ENCODE measurements at places on chromosomes 2 and 18.

DNA sequence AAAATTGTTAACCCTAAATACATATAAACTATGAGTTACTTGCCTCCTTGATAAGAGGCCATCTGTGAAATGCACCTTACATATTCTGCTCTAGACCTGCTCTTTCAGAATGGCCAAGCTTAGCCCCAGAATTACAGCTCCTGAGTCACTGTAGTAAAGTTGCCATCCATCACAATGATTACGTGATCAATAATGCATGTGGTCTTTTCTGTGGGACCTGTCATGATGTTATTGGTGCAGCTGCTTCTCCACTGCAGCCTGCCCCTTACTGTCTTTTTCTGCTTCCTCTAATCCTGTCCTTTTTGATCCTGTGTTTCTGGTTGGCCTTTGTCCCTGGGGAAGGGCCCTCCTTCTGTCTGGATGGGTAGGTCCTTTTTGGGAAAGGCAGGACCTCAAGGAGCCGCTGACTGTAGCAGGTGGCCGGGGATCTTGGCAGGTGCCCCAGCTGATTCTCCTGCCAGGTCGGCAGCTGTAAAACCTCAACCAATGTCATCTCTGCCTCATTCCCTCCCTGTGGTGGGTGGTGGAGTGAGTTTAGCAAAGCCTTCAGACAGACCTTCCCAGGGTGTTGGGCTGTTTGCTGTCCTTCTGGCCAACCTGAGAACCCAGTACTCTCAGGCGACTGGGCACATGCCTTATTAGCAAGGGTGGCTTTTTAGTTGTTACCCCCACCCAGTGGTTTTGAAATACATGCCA, 126.2 kb upstream of the EML6 start:
- DNase-seq: no peak

DNA sequence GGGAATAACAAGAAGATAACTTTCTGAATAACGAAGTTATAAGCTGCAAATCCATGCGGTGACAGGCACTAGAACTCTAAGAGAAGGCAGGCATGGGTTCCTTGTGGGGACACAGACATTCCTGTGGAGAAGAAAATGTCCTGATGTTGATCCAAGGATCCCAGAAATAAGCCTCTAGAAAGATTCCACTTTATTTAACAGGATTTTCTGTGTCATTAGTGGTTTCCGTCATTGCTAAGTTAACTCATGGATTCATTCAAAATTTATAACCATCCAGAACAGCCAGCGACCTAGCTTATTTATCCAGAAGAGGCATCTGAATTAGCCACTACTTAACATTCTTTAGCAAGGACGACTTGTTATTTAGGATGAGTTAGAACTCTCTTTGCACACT, 10.0 kb upstream of the CD302 start:
- no peak for DNase-seq

- no peak for DNase-seq
Observed at GRCh38 chr2:200595913-200596312, 10.1 kb downstream of the AOX1 start.

- no peak for DNase-seq
Observed at GRCh38 chr2:164952057-164952702, 3.1 kb downstream of the SLC38A11 start.

DNA sequence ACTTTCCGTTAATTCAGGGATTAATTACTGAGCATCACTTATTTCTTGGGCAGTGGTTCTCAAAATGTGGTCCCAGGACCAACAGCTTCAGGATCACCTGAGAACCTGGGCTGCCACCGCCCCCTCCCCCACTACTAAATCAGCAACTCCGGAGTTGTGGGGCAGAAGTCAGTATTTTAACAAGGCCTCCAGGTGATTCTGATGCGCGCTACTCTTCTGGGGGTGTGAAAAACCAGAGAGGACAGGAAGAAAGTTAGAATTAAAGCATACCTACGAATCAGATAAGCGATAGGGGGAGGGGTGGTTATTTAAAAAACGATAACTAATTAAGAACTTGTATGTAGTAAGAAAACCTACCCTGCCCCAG, 319 bp downstream of the ZSCAN30 start:
- DNase-seq: no peak

GRCh38 chr2:39247512-39248043, 3.8 kb upstream of the CDKL4 start:
- DNase-seq: no peak

DNA sequence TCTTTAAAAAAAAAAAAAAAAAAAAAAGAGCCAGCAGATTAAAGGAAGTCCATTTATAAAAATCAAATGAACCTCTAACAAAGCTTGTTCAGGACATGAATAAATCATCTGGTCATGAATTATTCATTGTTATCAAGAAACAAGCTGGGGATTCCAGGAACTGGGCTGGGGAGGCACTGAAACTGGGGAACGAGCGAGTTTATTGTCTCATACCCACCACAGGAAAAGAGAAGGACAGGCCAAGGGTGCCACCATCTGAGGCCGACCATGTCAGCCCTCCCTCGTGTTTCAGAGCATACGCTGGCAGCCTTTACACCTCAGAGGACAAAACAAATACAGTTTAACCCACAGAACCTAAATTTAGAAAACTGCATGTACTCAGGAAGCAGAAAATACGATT, 164.2 kb downstream of the VWC2L start:
- no peak for DNase-seq

- DNase-seq: no peak
Observed at GRCh38 chr18:33034945-33035344, 262.1 kb upstream of the KLHL14 start.

DNA sequence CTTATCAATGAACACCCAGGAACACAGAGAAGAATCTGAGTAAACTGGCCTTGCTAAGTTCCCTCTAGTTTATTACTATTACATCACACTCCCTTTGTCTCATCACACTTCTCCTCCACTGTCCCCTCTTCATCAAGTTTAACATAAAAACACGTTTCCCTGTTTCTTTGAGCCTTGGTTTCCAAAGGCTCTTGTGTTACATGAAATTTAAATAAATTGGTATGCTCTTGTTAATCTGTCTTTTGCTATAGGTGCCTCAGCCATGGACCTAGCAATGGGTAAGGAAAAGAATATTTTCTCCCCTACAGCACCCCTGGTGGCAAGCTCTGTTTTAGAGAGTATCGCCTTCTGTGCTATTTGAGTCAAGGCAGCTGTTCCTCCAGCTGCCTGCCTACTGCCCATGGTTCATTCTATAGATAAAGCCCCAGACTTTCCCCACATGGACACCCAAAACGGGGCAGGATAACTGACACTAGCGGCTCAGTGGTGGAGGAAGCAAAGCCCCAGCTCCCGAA, 31.8 kb downstream of the TGIF1 start:
- DNase-seq: no peak

DNA sequence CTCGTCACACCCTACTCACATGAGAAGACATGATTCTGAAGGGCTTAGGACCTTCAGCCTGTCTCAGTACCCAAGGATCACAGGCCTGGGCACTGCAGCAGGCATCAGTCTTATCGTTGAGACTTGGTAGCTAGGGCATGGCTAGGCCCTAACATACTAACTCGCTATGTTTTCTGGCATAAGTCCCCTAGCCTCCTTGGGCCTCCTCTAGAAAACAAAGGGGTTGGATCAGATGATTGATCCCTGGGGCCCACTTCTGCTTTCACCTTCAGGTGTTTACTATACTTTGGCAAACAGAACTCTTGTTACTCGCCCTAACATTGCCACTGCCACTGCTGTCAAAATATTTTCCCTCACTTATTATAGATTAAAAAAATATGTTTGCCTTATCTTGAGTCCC, 44.2 kb downstream of the VSNL1 start:
- DNase-seq: no peak

- no peak for DNase-seq
Observed at GRCh38 chr2:58107803-58108710, 61.5 kb downstream of the VRK2 start.

GRCh38 chr2:228048838-228049490, 132.5 kb downstream of the SPHKAP start:
- DNase-seq: no peak

GRCh38 chr2:217270485-217271121, 410.7 kb upstream of the TNP1 start:
- DNase-seq: no peak

DNA sequence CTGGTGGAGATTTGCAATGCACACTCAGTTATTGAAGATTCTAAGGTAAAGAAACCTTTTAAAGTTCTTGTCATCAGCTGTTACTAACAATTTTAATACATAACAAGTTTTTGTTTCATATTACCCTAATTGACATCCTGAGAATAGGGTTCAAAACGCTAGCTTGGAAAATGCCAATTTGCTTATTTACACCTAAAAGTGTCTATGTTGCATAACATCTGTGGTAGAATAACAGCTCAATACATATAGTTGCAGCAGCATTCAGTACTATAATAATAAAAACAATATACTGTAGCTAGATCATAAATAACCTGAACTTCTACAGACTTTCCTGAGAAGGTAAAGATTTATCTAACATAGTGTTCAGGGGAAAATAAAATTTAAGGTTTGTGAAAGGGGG, 219.0 kb downstream of the OSR1 start:
- no peak for DNase-seq

GRCh38 chr18:38369772-38370690, 804.4 kb upstream of the CELF4 start:
- DNase-seq: no peak

- no peak for DNase-seq
Observed at GRCh38 chr2:238141541-238142318, 3.3 kb downstream of the KLHL30 start.

DNA sequence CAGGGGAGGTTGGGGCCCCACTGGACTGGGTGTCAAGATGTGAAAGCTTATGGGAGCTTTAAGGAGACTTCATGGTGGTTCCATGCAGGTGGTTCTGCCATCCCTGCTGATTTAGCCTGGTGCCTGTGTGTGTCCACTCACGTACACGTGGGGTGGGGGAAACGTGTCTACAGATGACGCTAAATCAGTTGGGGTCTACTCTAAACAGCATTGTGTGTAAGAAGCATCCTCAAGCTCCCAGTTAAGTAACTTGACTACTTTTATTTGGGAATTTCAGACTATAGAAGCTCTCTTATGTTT, 47.1 kb downstream of the BCL2L11 start:
- no peak for DNase-seq

- DNase-seq: no peak
Observed at GRCh38 chr18:79302120-79302519, 93.6 kb upstream of the NFATC1 start.

DNA sequence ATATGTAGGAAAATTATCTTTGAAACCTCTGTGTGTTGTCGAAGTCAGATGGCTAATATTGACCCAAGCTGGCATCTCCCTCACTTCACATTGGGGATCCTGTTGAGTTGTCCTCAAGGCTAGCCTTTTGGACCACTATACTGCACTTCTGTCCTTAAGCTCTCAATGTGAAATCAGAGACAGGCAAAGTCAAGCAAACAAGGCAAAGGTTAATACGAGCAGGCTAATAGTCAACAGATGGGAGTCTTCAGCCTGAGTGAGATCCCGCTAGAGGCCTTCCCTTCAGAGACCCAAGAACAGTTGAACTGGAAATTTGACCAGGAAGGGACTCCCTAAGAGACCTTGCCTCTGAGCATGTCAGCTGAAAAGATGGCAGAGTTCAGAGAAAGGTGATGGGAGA, 475.4 kb downstream of the PARD3B start:
- no peak for DNase-seq

DNA sequence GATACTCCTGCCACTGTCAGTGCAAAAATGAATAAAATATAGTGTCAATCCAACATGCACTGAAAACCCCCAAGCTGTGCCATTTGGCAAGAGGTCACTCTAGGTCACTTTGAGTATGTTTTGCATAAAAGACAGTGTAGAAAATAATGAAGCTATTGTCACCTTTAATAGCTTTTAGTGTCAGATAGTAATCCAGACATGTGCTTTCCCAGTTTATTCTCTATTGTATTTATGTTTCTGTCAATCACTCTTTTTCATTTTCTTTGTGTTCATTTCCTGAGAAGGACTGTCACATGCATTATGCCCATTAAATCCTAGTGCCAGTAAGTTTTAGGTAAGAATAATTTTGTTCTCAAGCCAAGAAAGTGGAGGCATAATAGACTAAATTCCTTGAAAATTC, 1073.9 kb upstream of the CDH2 start:
- no peak for DNase-seq

DNA sequence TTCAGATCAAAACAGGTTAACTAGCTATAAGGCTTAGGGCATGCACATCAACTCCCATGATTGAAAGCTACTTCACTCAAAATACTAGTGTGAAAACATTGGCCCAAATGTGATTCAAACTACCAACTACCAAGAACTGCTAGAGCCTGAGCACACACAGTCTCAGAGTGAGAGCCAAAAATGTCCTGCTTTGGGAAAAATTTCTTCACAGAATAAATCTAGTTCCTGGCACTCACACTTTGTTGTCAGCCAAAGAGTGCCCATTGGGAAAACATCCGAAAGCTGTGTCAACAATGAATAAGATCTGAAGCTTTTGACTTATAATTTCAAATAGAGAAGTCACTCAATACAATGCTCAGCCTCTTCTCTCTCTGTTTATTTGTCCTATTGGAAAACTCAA, 182.7 kb downstream of the LRATD1 start:
- no peak for DNase-seq

DNA sequence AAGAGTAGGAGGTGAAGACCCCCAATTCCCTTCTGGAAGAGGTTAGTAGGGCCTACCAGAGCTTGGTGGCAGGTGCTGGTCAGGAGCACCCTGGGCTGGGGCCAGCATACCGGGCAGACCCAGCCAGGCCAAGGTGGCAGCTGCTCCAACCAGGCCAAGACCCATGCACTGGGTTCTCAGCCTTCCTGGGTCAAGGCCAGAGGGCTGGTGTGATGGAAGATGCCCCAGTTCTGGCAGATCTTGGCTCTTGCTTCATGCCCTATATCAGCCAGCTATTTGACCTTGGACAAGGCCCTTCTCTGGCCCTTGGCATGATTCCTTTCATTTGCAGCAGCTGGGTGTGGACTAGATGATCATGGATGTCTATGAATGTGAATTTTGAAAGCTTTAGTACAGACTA, 57.7 kb downstream of the PRKCE start:
- DNase-seq: no peak

DNA sequence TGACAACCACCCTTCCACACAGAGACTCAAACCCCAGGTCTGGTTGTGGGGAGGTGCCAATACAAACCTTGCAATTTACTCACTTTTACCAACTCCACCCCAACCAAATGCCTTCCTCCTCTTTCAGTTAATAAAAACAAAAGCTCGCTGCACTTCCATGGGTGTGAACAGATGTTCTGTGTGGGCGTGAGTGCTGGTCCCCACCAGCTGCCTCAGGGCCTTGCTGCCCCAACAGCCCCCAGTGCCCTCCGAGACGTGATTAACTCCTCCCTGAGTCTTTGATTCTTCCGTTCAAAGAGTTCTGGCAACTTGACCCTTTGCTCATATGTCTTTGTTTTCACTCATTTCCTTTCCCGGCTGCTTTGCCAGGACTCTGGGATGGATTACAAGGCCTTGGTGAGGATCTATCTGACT, 258.9 kb upstream of the CXCR4 start:
- DNase-seq: no peak

- DNase-seq: no peak
Observed at GRCh38 chr2:38540580-38541286, 62.0 kb downstream of the HNRNPLL start.

DNA sequence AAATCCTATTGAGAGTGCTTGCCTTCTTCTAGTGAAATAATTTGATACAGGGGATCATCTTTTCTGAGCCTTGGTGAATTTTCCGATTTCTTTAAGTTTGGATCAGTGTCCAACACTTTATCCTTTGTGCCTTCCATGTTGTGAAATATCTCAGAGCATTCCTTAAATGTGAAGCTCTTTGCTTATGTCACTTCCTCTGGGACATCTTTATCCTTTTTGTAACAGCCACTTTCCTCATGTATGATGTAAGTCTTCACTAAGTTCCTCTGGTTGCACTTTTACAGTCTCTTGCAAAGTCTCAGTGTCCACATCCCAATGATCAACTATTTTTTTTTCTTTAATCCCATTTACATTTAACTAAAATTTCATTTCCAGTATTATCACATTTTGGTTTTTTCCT, 254.2 kb downstream of the EN1 start:
- DNase-seq: no peak
